ENCODE measurements at places on chromosomes 11 and 22.

GRCh38 chr22:17095538-17095937, 10.7 kb downstream of the IL17RA start:
- no peak for DNase-seq

DNA sequence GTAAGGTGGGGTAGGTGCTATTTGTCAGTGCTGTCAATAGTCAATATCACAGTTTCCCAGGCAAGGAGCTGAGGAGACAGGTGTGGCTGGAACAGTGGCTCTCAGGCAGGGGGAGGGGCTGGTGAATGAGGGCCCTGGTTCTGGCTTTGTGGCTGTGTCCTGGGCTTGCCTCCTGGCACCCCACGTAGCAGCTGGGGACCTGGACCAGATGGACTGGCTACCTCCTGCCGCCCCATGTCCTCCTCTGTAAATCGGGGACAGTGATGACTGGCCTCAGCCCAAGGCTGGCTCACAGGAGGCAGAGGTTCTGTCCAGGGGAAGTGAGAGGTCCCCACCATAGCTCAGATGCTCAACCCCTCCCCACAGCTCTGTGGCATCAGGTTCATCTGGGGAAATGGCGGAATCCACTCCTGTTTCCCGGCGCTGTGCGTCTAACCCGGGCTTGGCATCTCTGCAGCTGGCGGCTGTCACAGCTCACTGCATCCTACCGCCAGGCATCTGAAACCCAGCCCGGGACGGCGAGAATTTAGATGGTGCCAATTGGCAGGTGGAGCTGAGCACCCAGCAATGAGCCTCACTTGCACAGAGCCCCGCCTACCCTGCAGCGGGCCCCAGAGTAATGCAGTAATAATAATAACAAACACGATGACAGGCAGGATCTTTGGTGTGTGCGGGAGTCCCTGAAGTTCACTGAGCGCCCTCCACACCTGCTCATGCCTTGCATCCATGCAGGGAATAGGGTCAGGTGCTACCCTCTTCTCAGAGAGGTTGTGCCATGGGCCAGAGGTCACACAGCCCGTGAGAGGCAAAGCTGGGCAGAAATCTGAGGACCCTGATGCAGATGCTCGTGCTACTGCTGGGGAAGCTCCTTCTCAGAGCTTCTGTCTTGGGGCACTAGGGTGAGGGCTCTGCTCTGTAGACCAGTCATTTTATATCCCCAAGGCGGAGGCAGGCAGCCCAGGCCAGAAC, 27.8 kb upstream of the SHISAL1 start:
- DNase-seq, result no peak

DNA sequence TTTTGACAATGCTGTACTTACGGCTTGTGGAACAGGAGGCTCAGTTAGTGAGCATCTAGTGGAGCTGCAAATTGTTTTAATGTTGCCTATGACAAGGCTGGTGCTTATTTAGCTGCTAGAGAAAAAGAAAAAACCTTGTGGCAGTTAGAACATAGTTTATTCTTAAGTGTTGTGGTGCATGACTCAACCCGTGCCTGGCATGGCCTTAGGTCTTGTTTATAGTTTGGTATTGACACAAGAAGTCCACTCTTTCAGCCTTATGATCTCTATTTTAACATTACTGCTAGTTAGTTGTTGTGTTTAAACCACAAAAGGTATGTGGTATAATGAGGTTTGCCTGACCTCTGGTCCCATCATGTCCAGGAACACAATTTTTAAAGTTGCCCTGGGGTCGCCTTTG, 744.6 kb downstream of the FAM181B start:
- DNase-seq, result no peak

DNA sequence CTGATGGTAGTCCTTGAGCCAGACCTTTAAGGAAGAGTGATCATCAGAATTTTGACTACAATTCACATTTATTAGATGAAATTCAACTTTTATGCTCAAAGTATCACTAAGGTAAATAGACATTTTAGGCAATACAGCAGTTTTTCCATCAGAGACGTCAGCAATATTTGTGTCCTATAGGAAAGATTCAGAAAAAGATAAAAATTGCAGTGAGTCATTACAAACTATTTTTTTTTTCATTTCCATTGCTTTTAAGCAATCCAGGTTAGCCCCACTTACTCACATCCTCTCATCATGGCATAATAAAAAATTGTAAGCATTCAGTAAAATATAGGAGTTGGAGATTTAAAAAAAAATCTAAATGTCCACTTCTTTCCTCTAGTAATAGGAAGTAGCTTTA, 46.9 kb downstream of the MSANTD4 start:
- no peak for DNase-seq

DNA sequence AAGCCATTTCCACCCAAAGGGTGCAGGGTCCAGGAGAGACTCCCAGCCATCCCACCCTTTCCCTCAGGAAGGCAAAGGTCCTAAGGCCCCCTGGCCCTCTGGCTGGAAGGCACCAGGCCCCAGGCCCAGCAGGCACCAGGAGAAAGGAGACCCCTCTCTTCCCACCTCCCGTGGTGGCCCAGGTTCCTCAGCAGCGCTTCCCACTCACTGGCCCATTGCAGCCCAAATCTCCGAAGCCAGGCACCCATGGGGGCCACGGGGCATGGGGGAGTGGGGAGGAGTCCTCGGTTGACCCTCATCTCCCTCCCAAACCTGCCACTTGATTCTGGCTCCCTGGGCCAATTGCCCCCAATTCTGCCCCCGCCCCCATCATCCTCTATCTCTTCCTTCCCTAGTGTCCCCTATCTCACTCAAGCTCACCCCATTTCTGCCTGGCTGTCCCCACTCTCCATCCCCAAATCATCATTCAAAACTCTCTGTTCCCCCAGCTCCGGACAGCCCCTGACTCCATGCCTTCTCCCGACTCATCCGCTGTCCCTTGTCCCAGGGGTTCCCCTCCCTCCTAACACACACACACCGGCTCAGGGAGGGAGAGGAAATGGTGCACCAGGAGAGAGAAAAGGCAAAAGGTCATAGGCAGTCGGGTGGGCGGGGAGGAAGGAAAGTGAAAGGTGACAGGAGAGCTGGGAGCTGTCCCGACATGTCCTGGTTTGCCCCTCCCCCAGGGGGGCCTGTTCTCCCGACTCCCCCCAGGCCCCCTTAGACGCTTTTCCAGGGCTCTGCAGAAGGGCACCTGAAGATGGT, 1.2 kb downstream of the LIF start:
- DNase-seq, result peak; percentile 29

GRCh38 chr11:121110871-121111724, 10.1 kb downstream of the TECTA start:
- DNase-seq, result no peak

- no peak for DNase-seq
Observed at GRCh38 chr22:27474711-27475547, 326.6 kb downstream of the MN1 start.

- no peak for DNase-seq
Observed at GRCh38 chr11:100484948-100485347, 202.1 kb upstream of the ARHGAP42 start.

DNA sequence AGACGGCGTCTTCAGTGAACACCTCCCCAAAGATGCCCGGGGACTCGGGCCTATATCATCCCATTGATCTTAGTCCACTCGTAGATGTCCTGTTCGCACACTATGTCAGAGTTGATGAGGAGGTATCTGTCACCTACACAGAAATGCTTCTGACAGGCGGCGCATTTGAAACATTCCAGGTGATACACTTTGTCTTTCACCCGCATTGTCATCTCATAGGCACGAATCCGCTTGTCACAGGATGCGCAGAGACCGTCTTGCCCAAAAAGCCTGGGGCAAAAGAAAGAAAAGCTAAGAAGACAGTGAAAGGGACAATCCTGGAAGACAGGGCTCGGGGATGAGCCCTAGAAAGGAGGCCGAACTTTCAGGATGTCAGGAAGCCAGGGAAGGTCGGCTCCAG, 32.6 kb downstream of the LMO2 start:
- DNase-seq, result no peak

- DNase-seq, result peak; percentile 16
Observed at GRCh38 chr11:73154178-73154577, 12.1 kb upstream of the FCHSD2 start.

DNA sequence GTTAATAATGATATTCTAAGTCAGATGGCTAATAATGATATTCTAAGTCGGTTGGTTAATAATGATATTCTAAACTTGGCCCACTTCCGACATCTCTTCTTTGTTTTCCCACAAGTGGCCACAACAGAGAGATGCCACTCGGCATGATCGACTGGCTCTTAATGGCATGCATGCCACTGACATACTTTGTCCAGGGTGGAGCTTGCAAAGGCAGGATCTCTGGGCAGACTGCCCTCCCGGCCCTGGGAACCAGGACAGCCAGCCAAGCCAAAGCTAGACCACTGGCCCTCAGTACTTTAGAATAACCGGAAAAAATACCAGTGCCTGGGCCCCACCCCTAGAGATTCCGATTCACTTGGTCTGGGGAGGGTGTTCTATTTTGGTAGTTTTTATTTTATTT, 78.1 kb downstream of the KIAA1671 start:
- no peak for DNase-seq

GRCh38 chr11:122882189-122882856, at the start of gene JHY:
TSS of gene JHY (plus strand) at chr11:122882759. CDS start at chr11:122885850, 3,091 bp downstream.
- no peak for DNase-seq

- no peak for DNase-seq
Observed at GRCh38 chr11:77789061-77789730, 31.3 kb downstream of the RSF1 start.

GRCh38 chr11:35358391-35358790, 61.0 kb downstream of the SLC1A2 start:
- DNase-seq, result no peak

GRCh38 chr11:94423507-94423906, 22.3 kb upstream of the GPR83 start:
- DNase-seq, result no peak

DNA sequence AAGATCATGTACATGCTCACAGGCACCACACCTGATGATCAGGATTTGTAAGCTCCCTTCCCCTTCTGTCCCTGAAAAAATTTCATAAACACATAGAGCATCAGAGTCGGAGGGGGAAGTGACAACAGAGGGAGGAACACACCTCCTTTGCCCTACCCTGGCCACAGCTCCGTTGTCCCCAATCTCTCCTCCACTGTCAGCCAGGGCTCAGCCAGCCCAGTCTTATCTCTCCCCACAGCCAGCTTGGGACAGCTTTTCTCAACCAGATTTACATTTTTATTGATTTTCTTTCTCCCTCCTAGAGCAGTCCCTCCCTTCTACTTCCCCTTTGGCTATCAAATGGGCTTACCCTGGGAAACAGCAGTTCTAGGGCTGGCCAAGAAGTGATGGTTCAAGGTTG, 32.1 kb upstream of the TPBGL start:
- no peak for DNase-seq

GRCh38 chr22:36649066-36649465, 54.5 kb downstream of the CACNG2 start:
- DNase-seq, result no peak

DNA sequence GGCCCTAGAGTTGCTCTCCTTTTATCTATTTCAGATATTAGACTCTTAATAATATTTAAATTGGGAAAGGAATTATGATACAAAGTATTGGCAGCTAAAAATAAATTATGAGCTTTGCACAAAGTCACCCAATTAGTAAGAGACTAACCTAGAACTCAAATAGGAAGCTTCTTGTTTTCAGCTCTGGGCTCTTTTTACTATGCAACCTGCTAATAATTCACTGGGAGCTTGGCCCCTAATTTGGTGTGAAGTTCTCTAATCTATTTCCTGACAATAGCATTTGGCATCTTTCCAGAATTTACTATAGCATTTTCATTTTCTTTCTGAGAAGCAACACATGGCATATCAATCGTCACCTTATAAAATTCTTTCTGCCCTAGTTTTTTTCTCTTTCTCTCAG, 727.7 kb upstream of the ANO5 start:
- no peak for DNase-seq
